Activated T-helper 2 cell treated with anti-CD3 and anti-CD28 coated beads, Interferon-gamma antibody, Interleukin-2, Interleukin-4, amounts not matched to agents 10 μg/mL and 5 μg/mL and 100 μg/mL, durations not matched to agents 14 hours and 24 hours and 36 hours (primary cell): ENCODE measurements at places on chromosomes 11 and 22. TPM values are rescaled to one million over a fixed set of nuclear protein-coding genes. Genes with fewer than 3 reads are reported as not detected.

DNA sequence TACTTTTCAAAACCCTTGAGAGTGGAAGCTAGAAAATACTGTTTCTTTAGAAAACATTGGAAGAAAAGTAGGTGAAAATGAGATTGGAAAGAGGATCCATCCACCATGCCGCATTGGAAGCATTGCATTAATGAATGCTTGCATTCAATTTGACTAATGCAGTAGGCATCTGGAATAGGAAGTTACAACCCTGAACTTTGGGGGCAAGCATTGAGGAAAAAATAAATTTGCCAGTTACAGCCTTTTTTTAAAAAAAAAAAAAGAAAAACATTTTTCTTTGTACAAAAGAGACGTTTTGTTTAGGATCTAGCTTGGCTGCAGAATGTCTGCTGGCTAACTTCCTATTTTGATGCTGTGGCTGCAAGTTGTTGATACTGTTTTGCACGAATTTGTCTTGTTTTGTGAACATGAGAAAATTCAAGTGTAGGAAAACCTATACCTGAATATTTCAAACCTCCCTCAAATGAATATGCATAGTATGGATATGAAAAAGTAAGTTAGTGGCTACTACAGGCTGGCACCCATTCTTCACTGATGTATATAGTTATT, 28.1 kb downstream of the RTN3 start:
- no peak overlapping the region for H3K27ac ChIP-seq
- no peak overlapping the region for H3K4me3 ChIP-seq
- H3K4me1 ChIP-seq = peaks cover 2% of the 10 kb centered on the region
- DNase-seq = no peak

DNA sequence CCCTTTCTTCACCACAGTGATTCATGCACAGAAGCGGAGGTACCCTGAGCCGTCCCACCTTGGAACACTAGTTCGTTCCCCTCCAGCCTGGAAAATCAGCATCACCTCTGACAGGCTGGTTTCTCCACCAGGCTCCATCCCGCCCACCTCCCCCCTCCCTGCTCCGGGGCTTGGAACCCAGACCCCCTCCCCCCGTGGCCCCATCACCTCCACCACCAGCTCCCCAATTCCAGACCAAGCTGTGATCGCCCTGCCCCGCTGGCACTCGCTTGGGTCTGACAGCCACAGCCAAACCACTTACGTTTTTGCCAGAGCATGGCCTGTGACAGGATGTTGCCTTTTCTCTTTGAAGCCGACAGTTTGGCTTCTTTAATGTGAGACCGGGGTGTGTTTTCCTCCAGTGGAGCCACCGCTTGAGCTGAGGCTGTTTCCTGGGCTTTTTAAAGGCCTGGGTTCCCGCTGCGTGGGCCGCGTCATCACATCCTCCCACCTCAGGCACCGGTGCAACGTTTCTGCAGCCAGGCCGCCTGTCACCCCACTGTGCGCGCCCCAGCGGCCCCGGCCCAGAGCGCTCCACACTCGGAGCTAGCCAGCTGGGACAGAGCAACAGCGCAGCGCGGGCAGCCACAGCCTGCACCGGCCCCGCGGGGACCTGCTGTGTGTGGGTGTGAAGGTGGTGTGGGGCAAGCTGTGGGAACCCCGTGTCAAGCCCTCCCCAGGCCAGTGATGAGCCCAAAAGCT, at the start of gene POU2AF1:
POU2AF1 (minus strand) TSS at position 415 of the 741 bp plus-strand sequence; CDS start at position 317, 98 bp downstream.
- no peaks in the 10 kb centered on the region for H3K27me3 ChIP-seq
- peak within 1 kb of the TSS; percentile 98 for H3K27ac ChIP-seq
- DNase-seq = peak; percentile 68
- peaks cover 73% of the 10 kb centered on the region for H3K4me1 ChIP-seq
- H3K36me3 ChIP-seq = peaks cover 9% of the 10 kb centered on the region

RBMXL2 gene
- total RNA-seq = 0.09 TPM in 1 of 2 replicates, not detected in the other

TP53I11 gene
- 4.6 and 5.0 TPM in 2 replicates for total RNA-seq

GRCh38 chr11:74696939-74697675, 34.1 kb downstream of the CHRDL2 start:
- H3K4me3 ChIP-seq = no peak overlapping the region
- H3K4me1 ChIP-seq = peaks cover 5% of the 10 kb centered on the region
- H3K27ac ChIP-seq = no peak overlapping the region
- no peaks in the 10 kb centered on the region for H3K36me3 ChIP-seq
- DNase-seq = no peak
- peaks cover 18% of the 10 kb centered on the region for H3K27me3 ChIP-seq

DNA sequence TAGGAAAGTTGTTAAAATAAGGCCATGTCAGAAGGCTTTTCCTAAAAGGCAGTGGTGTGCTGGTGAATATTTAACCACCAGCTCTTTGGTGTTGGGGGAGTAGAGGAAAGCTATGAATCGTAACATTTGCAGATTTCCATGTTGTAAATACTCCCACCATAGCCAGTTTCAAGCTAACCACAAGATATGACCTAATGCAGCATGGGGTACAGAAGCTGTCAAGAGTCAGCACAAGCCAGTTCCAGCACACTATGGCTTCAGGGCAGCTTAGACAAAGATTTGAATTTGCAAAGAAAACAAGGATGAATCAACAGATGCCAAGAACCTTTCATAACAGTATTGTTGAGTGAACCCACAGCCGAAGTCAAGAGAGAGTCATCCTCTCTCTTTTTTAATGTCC, 40.0 kb downstream of the COMMD9 start:
- peaks cover 15% of the 10 kb centered on the region for H3K27me3 ChIP-seq
- no peak overlapping the region for H3K4me3 ChIP-seq
- no peak overlapping the region for H3K27ac ChIP-seq
- peaks cover 3% of the 10 kb centered on the region for H3K4me1 ChIP-seq
- no peak for DNase-seq

DNA sequence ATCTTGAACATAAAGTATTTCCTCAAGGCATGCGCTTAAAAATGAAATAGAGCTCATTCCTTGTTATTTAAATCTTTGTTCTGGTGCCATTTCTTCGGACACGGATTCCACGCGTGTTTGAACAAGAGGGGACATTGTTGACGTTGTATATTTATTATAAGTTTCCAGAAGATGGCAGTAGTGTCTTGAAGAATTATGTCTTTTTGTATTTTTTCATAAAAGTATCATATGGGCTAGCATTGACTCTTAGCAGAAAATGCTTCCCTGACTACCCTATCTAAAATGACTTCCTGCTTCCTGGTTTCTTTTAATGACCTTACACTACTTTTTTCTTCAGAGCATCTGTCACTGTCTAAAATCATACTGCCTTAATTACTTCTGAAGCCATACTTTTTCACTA, 20.4 kb downstream of the BIRC2 start:
- peaks cover 58% of the 10 kb centered on the region for H3K36me3 ChIP-seq
- DNase-seq = no peak
- no peak overlapping the region for H3K27ac ChIP-seq
- H3K4me1 ChIP-seq = peaks cover 18% of the 10 kb centered on the region
- no peaks in the 10 kb centered on the region for H3K27me3 ChIP-seq

GTF2H1 gene
- total RNA-seq = 51.4 and 54.3 TPM in 2 replicates

DNA sequence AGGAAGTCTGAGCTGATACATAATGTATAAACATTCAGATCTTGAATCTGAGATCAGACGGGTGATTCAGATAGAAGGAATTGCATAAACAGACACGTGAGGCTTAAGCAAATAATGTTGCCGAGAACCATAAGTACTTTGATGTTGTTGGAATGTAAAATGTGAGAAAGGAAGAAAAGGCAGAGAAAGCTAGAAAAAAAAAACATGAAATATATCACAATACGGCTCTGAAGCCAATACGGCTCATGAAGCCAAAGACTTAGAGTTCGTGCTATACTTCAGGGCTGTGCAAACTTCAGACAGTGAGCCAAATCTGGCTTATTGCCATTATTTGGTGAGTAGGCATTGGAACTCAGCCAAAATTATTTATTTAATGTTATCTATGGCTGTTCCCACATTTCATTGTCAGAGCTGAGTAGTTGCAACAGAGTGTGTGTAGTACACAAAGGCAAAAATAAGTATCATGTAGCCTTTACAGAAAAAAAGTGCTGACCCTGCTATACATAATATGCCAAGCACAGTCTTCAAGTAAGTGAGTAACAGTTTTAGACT, 673.3 kb downstream of the CNTN5 start:
- no peaks in the 10 kb centered on the region for H3K4me1 ChIP-seq
- no peak overlapping the region for H3K27ac ChIP-seq
- H3K27me3 ChIP-seq = no peaks in the 10 kb centered on the region
- H3K36me3 ChIP-seq = no peaks in the 10 kb centered on the region

DNA sequence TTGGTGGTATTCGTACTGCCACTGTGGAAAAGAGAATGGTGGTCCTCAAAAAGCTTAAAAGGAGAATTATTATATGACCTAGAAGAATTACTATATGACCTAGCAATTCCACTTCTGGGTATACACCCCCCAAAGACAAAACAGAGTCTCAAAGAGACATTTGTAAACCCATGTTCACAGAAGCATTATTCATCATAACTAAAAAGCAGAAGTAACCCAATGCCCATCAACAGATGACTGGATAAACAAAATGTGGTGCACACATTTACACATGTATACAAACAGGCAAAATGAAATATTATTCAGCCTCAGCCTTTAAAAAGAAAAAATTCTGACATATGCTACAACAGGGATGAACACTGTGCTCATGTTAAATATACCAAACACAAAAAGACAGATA, 89.4 kb downstream of the ARHGAP32 start:
- no peak overlapping the region for H3K27ac ChIP-seq
- H3K36me3 ChIP-seq = no peaks in the 10 kb centered on the region
- H3K4me1 ChIP-seq = peaks cover 4% of the 10 kb centered on the region

MMP12 gene
- total RNA-seq = not detected in 2 replicates

DNA sequence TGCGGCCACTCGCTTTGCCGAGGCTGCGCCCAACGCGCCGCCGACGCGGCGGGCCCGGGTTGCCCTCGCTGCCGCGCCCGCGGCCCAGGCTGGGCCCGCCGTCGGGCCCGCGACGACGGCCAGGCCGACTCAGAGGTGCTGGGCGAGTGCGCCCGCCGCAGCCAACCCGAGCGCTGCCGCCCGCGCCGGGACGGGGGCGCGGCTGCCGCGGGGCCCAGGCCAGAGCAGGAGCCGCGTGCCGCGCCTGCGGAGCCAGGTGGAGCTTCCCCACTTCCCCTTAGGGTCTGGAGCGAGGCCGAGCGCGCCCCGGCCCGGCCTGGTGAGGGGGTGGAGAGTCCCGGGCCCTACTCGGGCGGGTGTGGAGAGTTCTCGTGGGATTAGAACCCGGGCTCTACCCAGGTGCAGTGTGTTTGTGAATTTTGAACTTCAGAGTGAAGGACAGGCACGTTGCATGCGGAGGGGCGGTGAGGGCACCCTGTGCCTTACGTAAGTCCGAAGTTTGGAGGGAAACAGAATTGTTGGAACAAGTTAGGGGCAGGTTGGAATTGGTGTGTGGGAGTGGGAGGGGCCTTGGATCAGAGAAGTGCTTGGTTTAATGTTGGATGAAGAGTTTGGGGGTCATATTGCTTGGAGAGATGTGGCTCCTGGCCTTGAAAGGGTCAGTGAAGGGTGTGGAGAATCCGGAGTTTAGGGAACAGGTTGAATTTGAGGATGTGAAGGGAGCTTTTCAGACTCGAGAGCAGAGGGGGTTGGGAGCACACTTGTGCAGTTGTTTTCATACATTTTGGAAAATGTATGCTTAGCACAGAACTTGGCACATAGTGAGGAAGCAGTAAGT, 697 bp downstream of the RNF169 start:
- peak overlapping the region; percentile 88 for H3K4me3 ChIP-seq
- H3K36me3 ChIP-seq = peaks cover 12% of the 10 kb centered on the region
- DNase-seq = peak; percentile 42
- no peaks in the 10 kb centered on the region for H3K27me3 ChIP-seq
- peak overlapping the region; percentile 82 for H3K27ac ChIP-seq

DNA sequence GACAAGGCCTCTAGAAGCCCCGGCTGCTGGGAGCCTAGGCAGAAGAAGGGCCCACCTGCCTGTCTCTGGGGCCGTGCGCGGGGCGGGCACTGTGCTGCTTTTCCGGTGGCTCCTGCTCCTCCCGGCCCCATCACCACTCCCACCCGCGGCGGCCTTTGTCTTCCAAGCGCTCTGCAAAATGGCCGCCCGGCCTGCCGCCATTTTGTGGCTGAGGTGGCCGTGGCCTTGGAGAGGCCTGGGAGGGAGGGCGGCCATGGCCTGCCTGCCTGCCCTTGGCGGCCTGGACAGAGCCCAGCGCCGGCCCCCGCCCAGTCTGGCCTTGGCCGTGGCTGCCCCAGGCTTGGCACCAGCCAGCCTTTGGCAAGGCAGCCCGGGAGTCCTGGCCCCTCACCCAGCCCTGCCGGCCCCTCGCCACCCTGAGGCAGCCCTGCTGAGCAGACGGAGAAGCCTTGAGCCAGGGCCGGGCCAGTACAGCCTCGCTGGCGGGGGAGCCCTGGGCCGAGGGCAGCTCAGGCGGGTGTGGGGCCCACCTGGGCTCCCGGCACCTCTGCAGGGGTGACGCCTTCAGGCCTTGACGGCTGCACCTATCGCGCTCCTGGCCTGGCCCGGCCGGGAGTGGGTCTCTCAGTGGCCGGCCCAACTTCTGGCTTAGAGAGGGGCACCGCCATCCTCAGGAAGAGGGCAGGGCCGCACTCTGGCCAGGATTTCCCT, 46.0 kb upstream of the PPARA start:
- no peaks in the 10 kb centered on the region for H3K4me1 ChIP-seq
- H3K27me3 ChIP-seq = no peaks in the 10 kb centered on the region
- no peak overlapping the region for H3K4me3 ChIP-seq
- H3K36me3 ChIP-seq = no peaks in the 10 kb centered on the region
- no peak overlapping the region for H3K27ac ChIP-seq

- H3K36me3 ChIP-seq = no peaks in the 10 kb centered on the region
- H3K4me1 ChIP-seq = peaks cover 7% of the 10 kb centered on the region
- no peak overlapping the region for H3K4me3 ChIP-seq
- peaks cover 3% of the 10 kb centered on the region for H3K27me3 ChIP-seq
Observed at GRCh38 chr22:46561435-46561905, 24.1 kb upstream of the CELSR1 start.

OR8A1 gene
- total RNA-seq = not detected in 2 replicates

VPREB1 gene
- not detected in 2 replicates for total RNA-seq

- H3K4me1 ChIP-seq = no peaks in the 10 kb centered on the region
- H3K27me3 ChIP-seq = no peaks in the 10 kb centered on the region
- H3K36me3 ChIP-seq = no peaks in the 10 kb centered on the region
- no peak overlapping the region for H3K27ac ChIP-seq
- no peak overlapping the region for H3K4me3 ChIP-seq
Observed at GRCh38 chr11:115425816-115426215, 78.4 kb downstream of the CADM1 start.

GRCh38 chr11:122785031-122785541, 53.2 kb upstream of the CRTAM start:
- no peak overlapping the region for H3K4me3 ChIP-seq
- no peaks in the 10 kb centered on the region for H3K4me1 ChIP-seq
- DNase-seq = no peak
- H3K36me3 ChIP-seq = peaks cover 8% of the 10 kb centered on the region

DNA sequence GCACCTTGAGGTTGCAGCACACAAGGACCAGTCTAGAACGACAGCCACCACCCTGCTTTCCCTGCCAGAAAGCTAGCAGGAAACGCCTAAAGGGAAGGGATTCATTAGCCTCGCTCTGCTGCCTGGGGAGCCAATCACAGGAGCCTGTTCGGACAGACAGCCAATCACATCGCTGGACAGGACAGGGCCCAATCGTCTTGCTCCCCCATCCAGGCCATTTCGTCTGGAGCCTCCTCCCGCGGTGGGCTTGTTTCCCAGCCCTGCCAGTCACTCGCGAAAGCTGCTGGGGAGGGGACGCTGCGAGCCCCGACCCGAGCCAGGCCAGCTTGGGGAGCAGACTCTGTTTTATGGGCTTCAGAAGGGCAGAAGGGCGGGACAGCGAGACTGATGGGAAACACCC, 79.8 kb upstream of the NCAM1 start:
- H3K4me3 ChIP-seq = no peak overlapping the region
- DNase-seq = no peak
- H3K27me3 ChIP-seq = no peaks in the 10 kb centered on the region
- H3K36me3 ChIP-seq = no peaks in the 10 kb centered on the region
- peaks cover 12% of the 10 kb centered on the region for H3K4me1 ChIP-seq

NRGN gene
- 5.0 and 6.7 TPM in 2 replicates for total RNA-seq
